ENCODE measurements at places on chromosomes 3 and 15. TPM values are rescaled to one million over a fixed set of nuclear protein-coding genes. Genes with fewer than 3 reads are reported as not detected.

DNA sequence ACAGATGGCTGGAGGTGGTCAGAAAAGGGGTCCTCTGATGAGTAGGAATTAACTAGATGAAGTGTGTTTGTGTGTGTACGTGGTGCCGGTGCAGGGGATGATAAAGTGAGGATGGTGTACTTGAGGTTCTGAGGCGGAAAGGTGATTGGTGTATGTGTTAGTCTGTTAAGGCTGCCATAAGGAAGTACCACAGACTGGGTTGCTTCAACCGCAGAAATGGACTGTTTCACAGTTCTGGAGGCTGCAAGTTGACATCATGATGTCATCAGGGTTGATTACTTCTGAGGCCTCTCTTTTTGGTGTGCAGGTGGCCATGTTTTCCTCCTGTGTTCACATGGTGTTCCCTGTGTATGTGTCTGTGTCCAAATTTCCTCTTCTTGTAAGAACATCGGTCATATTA is 202.4 kb upstream of the RGMA start:
- no peaks in the 10 kb centered on the region for H3K4me1 ChIP-seq
- no peaks in the 10 kb centered on the region for H3K27me3 ChIP-seq
- no peak for DNase-seq

GRCh38 chr15:33242165-33242564 is 47.7 kb upstream of the FMN1 start:
- no peak overlapping the region for H3K27ac ChIP-seq
- H3K36me3 ChIP-seq, result no peaks in the 10 kb centered on the region
- peak; percentile 42 for DNase-seq

- no peaks in the 10 kb centered on the region for H3K36me3 ChIP-seq
- H3K27ac ChIP-seq, result no peak overlapping the region
- H3K4me3 ChIP-seq, result no peak overlapping the region
- no peak for DNase-seq
- H3K4me1 ChIP-seq, result peaks cover 2% of the 10 kb centered on the region
These were observed 96.7 kb downstream of the KBTBD8 start for GRCh38 chr3:67094774-67095173.

DNA sequence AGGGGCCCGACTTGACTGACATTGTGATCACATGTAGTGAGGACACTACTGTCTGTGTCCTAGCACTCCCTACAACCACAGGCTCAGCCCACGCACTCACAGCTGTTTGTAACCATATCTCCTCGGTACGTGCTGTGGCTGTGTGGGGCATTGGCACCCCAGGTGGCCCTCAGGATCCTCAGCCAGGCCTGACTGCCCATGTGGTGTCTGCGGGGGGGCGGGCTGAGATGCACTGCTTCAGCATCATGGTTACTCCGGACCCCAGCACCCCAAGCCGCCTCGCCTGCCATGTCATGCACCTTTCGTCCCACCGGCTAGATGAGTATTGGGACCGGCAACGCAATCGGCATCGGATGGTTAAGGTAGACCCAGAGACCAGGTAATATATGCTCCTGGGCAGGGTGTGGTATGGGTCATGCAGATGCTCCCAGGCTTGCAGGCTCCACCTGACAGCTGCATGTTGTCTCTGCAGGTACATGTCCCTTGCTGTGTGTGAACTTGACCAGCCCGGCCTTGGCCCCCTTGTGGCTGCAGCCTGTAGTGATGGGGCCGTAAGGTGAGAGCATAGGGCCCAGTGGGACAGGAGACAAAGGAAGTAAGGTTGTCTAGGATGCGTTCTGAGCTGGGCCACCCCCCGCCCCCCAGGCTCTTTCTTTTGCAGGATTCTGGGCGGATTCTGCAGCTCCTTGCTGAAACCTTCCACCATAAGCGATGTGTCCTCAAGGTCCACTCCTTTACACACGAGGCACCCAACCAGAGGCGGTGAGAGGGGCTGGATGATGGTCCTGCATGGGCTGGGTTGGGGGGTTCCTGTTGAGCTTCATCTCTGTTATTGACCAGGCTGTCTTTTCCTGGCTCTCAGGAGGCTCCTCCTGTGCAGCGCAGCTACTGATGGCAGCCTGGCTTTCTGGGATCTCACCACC is 4.4 kb downstream of the DALRD3 start:
- no peak overlapping the region for H3K27ac ChIP-seq
- H3K36me3 ChIP-seq, result peaks cover 25% of the 10 kb centered on the region
- no peaks in the 10 kb centered on the region for H3K4me1 ChIP-seq
- H3K4me3 ChIP-seq, result no peak overlapping the region

GRCh38 chr3:72134989-72135451 is 350.1 kb upstream of the PROK2 start:
- no peaks in the 10 kb centered on the region for H3K27me3 ChIP-seq
- H3K36me3 ChIP-seq, result no peaks in the 10 kb centered on the region
- no peak for DNase-seq
- H3K27ac ChIP-seq, result no peak overlapping the region
- H3K4me1 ChIP-seq, result peaks cover 5% of the 10 kb centered on the region

DNA sequence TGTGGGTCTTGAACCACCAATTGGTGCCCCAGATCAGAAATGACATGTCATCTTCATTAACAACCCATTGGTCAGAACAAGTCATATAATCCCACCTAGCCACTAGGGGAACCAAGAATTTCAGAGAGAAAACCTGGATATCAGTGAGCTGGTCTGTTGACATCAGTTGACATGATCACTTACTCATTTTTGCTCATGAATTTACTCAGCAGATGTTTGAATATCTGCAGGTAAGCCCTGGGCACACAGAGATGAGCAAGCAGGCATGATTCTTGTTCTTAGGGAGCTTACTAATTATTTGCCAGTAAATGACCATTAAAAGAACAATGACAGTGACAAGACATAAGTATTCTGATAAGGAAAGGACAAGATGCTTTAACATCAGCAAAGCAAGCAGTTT is 64.3 kb upstream of the PLCL2 start:
- no peak overlapping the region for H3K27ac ChIP-seq
- no peak for DNase-seq
- H3K4me3 ChIP-seq, result no peak overlapping the region

DNA sequence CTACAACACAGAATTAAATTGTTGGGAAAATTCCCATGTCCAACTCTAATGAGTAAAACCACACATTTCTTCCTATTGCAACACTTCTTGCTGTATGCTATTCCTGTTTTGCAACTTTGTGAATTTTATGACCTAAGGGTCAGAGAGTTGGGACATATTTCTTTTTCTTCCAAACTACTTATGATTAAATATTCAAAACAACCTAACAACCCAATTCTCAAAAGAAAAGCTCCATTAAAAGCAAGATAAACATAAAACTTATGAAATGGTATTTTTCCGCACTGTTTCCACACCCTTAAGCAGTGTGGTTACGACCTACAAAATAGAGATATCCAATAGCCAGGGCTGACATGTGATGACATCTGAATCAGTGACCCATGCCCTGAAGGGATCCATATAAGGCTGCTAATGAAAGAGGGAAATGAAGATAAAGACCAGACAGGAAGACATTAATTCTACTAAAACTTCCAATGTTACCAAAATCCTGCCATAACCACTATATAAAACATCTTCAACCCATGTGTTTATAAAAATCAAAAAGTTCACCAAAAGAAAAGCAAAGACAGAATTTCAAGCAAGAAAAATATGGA is 45.6 kb downstream of the DMXL2 start:
- no peak for DNase-seq
- no peak overlapping the region for H3K27ac ChIP-seq
- H3K4me3 ChIP-seq, result no peak overlapping the region
- no peaks in the 10 kb centered on the region for H3K27me3 ChIP-seq

DNA sequence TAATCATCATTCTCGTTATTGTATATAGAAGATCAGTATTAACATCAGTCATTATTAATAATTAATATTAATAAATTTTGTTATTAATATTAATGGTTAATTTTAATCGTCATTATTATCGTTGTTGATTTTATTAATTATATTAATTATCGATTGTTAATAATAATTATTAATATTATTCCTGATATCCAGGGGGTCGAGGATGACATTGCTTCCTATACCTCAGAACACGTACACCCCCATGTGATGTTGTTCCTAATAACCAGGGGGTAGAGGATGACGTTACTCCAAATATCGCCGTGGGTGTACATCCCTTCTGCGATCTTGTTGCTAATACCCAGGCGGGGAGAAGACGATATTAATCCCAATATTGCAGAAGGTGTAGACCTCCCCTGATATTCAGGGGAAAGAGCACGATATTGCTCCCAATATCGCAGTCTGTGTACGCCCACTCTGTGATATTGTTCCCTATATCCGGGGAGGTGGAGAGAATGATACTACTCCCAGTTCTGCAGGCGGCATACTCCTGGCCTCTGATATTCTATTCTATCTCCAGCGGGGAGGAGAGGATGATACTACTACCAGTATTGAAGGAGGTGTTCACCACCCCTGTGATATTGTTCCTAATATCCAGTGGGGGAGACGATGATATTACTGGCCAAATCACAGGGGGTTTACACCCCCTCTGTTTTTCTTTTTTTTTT is 22.3 kb upstream of the BMF start:
- H3K27ac ChIP-seq, result no peak overlapping the region
- no peaks in the 10 kb centered on the region for H3K4me1 ChIP-seq
- H3K36me3 ChIP-seq, result no peaks in the 10 kb centered on the region
- no peak overlapping the region for H3K4me3 ChIP-seq
- H3K27me3 ChIP-seq, result no peaks in the 10 kb centered on the region
- no peak for DNase-seq

DNA sequence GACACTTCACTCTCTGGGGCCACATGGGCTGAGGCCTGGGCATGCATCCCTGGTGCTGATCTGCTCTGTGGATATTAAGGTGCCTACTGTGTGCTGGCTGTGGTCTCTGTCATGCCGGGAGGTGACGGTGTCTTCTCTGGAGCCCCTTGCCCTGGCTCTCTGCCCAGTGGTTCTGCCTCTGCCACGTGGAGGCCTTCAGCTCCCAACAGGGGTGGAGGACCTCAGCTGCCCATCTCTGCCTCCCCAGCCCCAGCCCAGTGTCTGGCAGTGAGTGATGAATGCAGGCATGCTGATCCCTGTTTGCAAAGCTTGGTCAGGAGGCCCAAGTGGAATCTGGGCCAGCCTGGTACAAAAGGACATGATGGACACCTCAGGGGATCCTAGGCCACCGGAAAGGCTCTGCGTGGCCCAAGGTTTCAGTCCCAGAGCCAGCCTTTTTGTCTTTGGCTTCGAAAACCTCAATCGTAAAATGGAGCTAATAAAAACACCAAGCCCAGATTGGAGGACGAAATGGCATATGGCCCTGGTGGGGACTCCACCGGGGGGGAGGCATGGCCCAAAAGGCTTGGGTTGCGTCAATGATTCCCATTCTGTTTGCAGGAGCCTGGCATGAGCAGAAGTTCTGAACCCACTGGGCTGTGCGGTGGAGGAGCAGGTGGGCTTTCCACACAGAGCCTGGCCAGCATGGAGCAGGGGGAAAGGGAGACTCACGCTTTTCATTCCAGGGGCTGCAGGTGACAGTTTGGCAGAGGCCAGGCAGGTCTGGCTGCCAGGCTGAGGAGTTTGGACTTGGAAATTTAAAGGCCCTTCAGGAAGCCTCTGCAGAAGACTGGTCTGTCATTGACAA is 54.7 kb upstream of the KLF13 start:
- no peaks in the 10 kb centered on the region for H3K36me3 ChIP-seq
- DNase-seq, result peak; percentile 18
- H3K4me3 ChIP-seq, result no peak overlapping the region
- H3K27ac ChIP-seq, result no peak overlapping the region
- no peaks in the 10 kb centered on the region for H3K4me1 ChIP-seq

- DNase-seq, result no peak
- H3K27ac ChIP-seq, result no peak overlapping the region
- H3K4me3 ChIP-seq, result peak overlapping the region; percentile 91
- H3K27me3 ChIP-seq, result peaks cover 11% of the 10 kb centered on the region
- peaks cover 3% of the 10 kb centered on the region for H3K4me1 ChIP-seq
- H3K36me3 ChIP-seq, result peaks cover 4% of the 10 kb centered on the region
These were observed 1.8 kb downstream of the MAP1A start for GRCh38 chr15:43519196-43519595.

DNA sequence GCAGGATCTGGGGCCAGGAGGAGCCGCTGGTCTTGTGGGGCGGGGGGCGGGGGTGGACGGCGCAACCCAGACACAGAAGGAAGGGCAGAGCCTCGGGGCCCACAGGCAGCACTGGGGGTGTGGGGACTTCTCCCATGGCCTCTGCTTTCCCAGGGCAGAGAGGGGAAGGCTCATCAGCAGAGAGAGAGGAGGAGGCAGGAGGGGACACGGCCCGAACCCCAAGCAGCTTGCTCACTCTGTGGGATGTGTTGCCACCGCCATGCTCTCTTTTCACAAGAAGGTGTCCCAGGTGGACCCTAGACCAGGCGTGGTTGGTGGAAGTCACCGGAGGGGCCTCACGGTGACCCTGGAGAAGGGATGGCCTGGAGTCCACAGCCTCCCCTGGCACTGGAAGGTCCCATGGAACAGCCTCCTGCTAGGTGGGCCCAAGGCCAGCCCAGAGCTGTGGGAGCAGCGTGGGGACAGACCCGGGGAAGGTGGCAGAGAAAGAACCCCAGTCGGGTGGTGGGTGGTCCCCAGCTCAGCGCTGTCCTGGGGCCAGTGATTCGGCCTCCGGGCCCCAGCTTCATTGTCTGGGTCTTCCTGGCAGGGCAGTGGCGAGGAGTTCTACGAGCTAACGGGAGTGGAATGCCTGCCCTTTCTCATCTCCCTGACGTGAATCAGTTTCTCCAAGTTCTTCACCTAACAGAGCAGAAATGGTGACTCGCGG is 46.8 kb upstream of the PCSK6 start:
- no peak overlapping the region for H3K27ac ChIP-seq
- H3K27me3 ChIP-seq, result no peaks in the 10 kb centered on the region
- DNase-seq, result peak; percentile 16
- no peak overlapping the region for H3K4me3 ChIP-seq

- H3K27me3 ChIP-seq, result no peaks in the 10 kb centered on the region
- no peak overlapping the region for H3K27ac ChIP-seq
- no peaks in the 10 kb centered on the region for H3K4me1 ChIP-seq
- no peaks in the 10 kb centered on the region for H3K36me3 ChIP-seq
- no peak for DNase-seq
- H3K4me3 ChIP-seq, result no peak overlapping the region
These were observed 286.7 kb downstream of the SHOX2 start for GRCh38 chr3:157819270-157820156.

- peaks cover 8% of the 10 kb centered on the region for H3K36me3 ChIP-seq
- no peaks in the 10 kb centered on the region for H3K27me3 ChIP-seq
- DNase-seq, result no peak
- H3K27ac ChIP-seq, result no peak overlapping the region
- H3K4me1 ChIP-seq, result no peaks in the 10 kb centered on the region
- no peak overlapping the region for H3K4me3 ChIP-seq
These were observed 118.6 kb downstream of the DNAJB8 start for GRCh38 chr3:128348075-128348474.

The IQCF5 gene
- total RNA-seq, result not detected

The NDN gene
- total RNA-seq, result 34.8 TPM

The GOLGA8M gene
- total RNA-seq, result not detected

The AQP9 gene
- not detected for total RNA-seq

The SLC6A1 gene
- total RNA-seq, result not detected

The ST8SIA2 gene
- 3.2 TPM for total RNA-seq

The CFAP44 gene
- total RNA-seq, result 3.7 TPM

The ANKUB1 gene
- total RNA-seq, result not detected

The MORF4L1 gene
- 553 TPM for total RNA-seq
